ENCODE measurements at places on chromosomes 2 and 18.

DNA sequence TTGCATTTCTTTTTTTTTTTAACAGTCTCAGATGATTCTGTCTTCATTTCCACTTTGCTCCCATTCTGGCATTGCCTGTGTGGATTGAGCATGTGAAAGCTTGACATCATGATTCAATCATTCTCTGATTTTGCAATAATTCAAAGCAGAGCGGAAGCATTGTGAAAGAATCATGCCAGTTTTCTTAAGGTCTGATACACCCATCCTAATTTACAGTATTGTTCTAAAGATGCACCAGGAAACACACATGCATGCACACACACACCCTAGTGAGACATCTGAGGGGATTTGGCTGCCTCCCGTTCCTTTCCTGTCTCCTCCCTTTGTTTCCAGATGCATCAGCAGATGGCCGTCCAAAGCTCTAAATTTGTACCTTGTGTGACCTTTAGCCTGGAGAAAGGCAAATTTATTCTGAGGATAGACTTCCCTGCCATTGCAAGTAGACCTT lies 97.3 kb downstream of the FMNL2 start:
- no peak for DNase-seq

GRCh38 chr2:215743066-215743465 lies 270.3 kb downstream of the MREG start:
- DNase-seq = no peak

DNA sequence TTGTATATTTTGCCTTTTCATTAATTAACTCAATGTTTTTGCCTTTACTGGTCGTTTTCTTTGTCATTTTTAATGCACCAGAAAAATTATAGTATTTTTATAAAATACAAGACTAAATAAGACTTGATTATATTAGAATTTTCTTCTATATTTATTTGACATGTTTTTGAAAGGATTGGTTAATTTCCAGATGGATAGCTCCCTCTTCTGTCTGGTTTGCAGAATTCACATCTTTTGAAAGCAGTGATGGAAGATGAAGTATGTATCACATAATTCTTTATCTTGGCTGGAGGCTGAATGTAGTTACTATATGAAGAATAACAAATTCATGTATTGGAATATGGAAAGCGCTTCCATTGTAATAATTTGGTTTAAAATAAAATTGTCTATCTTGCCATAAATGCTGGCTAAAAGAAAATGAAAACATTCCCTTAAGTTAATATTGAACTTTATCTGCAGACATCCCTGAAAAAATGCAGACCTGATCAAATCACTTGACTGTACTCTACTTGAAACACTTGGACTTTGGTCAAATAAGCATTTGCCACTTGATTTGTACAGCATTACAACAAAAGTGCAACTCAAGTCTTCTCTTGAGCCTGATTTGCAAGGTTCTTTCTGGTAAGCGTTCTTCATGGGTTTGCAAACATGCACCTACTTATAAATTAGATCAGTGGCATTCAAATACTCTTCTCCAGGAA lies 86.3 kb upstream of the EFEMP1 start:
- no peak for DNase-seq

DNA sequence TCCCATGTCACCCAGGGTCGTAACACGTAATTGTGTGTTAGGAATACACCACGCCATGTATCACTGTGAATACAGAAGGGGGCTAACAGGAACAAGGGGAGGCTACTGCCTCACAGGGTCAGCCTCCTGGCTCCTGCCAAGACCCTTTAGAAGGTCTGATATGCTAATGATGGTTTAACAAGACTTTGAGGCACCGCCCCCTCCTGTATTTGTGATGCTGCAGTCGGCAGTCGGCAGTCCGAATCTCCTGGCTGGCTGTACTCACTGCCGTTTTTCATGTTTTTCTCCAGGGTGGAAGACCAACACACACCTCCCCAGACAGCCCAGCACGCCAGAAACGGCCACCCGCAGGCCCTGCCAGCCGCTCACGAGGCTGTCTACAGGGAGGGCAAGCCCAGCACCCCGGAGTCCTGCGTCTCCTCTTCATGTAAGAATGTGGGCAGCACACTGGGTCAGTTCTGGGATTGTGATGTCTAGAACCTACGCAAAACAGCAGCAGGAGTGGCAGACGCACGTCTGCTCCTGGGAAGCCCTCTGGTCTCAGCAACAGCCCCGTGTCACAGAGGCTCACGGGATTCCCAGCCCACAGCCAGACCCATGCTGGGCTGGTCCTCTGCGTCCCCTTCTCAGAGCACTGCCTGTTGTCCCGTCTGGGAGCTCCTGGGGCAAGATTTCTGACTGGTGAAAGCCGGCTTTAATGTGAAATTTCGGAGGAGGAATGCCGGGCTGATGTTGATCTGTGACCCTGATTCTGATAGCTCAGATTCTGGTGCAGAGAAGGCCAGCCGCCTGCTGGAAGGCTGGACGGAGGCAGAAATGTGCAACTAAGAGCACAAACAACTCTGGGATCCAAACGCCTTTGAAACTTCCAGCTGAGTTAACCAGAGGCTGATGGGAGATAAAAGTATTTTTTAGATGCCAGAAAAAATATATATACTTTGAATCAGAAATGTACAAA lies 39.7 kb upstream of the B3GNT7 start:
- no peak for DNase-seq

DNA sequence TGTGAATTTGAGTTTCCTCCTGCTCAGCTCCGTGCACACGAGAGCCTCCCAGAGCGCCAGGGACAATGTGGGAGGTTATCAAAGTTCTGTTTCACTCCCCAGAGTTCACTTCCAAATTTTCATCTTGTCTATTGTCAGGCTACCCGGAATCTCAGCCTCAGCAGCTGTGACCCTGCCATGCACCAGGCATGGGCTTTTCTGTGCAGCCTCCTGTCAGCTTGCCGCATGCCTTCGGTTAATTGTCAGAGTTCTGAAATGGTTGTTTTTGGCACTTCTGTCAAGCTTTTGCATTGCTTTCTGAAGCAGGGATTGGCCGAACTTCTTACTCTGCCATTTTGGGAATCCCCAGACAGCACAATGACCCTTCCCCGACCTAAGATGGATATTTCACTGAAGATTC lies 60.4 kb downstream of the SH3YL1 start:
- DNase-seq = no peak

- no peak for DNase-seq
Measured at GRCh38 chr2:241984658-241985057, 115.1 kb downstream of the RTP5 start.

DNA sequence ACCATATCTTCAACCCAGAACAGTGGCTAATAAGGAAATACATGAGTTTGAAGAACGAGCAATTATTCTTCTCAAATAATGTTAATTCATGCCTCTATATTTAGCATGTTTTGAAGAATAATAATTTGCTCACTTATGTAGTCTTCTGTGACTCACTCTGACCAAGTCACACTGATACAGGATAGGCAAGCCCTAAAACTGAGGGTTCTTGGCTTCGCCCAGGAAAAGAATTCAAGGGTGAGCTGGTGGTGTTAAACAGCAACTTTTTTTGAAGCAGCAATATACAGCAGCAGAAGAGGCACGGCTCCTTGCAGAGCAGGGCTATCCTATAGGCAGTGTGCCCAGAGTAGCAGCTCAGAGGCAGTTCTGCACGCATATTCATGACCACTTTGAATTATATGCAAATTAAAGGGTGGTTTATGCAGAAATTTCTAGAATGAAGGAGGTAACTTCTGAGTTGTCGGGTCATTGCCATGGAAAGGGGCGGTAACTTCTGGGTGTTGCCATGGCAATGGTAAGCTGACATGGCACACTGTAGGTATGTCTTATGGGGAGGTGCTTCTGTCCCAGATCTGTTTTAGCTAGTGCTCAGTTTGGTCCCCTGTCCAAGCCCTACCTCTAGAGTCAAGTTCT lies 200.6 kb downstream of the RND3 start:
- no peak for DNase-seq

GRCh38 chr2:173204316-173204715 lies 128.7 kb downstream of the MAP3K20 start:
- DNase-seq = no peak

DNA sequence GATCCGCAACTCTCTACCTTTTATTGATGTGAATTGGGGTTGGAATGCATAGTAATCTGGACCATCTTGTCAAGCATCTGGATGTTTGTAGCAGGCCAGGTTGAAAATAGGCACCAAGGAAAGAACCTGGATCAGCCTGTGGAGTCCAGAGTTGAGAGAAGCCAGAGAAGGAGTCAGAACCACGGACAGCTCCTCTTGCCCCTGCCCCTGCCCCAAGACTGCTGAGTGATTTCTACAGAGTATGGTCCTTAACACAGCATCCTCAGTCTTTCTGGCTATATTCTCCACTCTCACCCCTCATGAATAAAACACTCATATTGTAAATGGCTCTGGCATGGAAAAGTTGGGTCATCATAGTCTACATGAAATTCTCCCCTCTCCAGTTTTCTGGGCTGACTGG lies 154.6 kb downstream of the LOXHD1 start:
- no peak for DNase-seq
